ENCODE measurements at places on chromosomes 6 and 20.

- no peak for DNase-seq
Observed at GRCh38 chr6:154380741-154381140, 24.1 kb upstream of the IPCEF1 start.

DNA sequence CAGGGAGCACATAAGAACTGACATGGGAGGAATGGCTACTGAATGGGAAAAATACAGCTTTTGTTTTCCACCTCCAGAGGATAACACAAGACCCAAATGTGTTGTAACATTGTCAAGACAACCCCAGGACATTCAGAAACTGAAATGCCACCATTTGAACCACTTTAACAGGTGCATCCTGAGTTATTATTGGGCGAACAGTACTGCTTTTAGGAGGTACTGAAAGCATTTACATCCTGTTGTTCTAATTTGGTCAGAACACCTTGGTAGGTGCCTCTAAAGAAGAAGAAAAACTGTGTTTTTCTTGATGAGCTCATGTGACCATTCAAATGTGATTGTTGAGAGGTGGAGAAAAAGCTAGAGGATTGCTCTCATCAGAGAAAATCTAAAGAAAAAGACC, 6.4 kb upstream of the TXNDC5 start:
- DNase-seq = no peak

GRCh38 chr20:45426320-45427016, 10.5 kb downstream of the PIGT start:
- no peak for DNase-seq

DNA sequence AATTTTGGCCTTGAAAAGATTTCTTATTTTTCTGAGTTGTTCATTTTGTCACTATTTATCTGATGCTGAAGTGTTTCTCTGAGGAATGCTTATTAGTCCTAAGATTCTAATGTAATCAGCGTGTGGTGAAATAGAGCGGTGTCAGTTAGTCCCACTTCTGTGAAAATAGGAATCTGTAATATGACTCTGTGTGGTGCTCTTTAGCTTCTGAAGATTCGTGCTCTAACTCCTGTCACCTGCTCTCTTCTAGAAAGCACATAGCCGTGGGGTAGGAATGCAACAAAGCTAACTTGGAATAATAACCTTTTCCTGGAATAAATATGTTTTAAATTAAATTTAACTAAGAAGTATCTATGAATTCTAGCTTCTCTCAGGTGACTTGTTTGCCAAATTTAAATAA, 90.4 kb downstream of the BCKDHB start:
- DNase-seq = no peak

- DNase-seq = no peak
Observed at GRCh38 chr6:90656325-90656724, 69.5 kb upstream of the MAP3K7 start.
